ENCODE measurements at places on chromosomes 2 and 18. TPM values are rescaled to one million over a fixed set of nuclear protein-coding genes. Genes with fewer than 3 reads are reported as not detected.

Gene CCL20
- 8.6 TPM for total RNA-seq

Gene ZNF516
- 36.4 TPM for total RNA-seq

Gene GPAT2
- 3.5 TPM for total RNA-seq

Gene GALNT3
- total RNA-seq: 14.9 TPM

Gene RRM2
- total RNA-seq: 2.8 TPM

Gene COQ10B
- 35.1 TPM for total RNA-seq

Gene BIN1
- 44.1 TPM for total RNA-seq

- no peak overlapping the region for H3K27ac ChIP-seq
- no peaks in the 10 kb centered on the region for H3K4me1 ChIP-seq
- no peaks in the 10 kb centered on the region for H3K27me3 ChIP-seq
- no peaks in the 10 kb centered on the region for H3K36me3 ChIP-seq
- H3K4me3 ChIP-seq: no peak overlapping the region
These were observed 181.0 kb upstream of the CDH2 start for GRCh38 chr18:28357766-28358401.

- peaks cover 5% of the 10 kb centered on the region for H3K4me1 ChIP-seq
- no peak for DNase-seq
- no peaks in the 10 kb centered on the region for H3K27me3 ChIP-seq
- H3K36me3 ChIP-seq: no peaks in the 10 kb centered on the region
- H3K4me3 ChIP-seq: peak overlapping the region; percentile 35
These were observed 22.2 kb downstream of the ZSCAN30 start for GRCh38 chr18:35267809-35268208.

- DNase-seq: no peak
- no peak overlapping the region for H3K27ac ChIP-seq
- H3K4me1 ChIP-seq: peaks cover 25% of the 10 kb centered on the region
- H3K36me3 ChIP-seq: no peaks in the 10 kb centered on the region
- H3K27me3 ChIP-seq: peaks cover 20% of the 10 kb centered on the region
- no peak overlapping the region for H3K4me3 ChIP-seq
These were observed 1.7 kb upstream of the SERPINE2 start for GRCh38 chr2:224040753-224041152.

- peaks cover 3% of the 10 kb centered on the region for H3K36me3 ChIP-seq
- no peak overlapping the region for H3K27ac ChIP-seq
- DNase-seq: no peak
- no peaks in the 10 kb centered on the region for H3K27me3 ChIP-seq
These were observed 42.4 kb downstream of the SP3 start for GRCh38 chr2:173922760-173923159.

- no peak for DNase-seq
- no peak overlapping the region for H3K27ac ChIP-seq
- H3K36me3 ChIP-seq: peaks cover 14% of the 10 kb centered on the region
These were observed 25.0 kb downstream of the FN1 start for GRCh38 chr2:215410932-215411285.

GRCh38 chr2:199590321-199591203 is 132.8 kb upstream of the SATB2 start:
- no peak for DNase-seq
- no peak overlapping the region for H3K27ac ChIP-seq

- no peak overlapping the region for H3K4me3 ChIP-seq
These were observed 50.9 kb downstream of the HS1BP3 start for GRCh38 chr2:20599861-20600461.

DNA sequence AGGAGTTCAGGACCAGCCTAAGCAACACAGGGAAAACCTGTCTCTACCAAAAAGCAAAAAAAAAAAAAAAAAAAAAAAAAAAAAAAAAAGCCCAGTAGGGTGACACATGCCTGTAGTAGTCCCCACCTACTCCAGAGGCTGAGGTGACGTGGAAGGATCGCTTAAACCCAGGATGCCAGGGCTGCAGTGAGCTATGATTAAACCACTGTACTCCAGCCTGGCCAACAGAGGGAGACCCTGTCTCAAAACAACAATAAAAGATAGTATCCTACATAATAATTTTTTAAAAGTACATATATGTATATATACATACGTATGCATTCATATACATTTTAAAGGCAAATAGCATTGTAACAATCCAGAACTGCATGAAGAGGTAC is 51.7 kb downstream of the SOS1 start:
- H3K4me3 ChIP-seq: no peak overlapping the region
- H3K36me3 ChIP-seq: no peaks in the 10 kb centered on the region
- no peak for DNase-seq
- peaks cover 16% of the 10 kb centered on the region for H3K4me1 ChIP-seq
- H3K27ac ChIP-seq: no peak overlapping the region

- no peak for DNase-seq
- no peak overlapping the region for H3K4me3 ChIP-seq
- no peaks in the 10 kb centered on the region for H3K36me3 ChIP-seq
- H3K27ac ChIP-seq: no peak overlapping the region
These were observed 40.4 kb upstream of the CDC42EP3 start for GRCh38 chr2:37711831-37712230.

DNA sequence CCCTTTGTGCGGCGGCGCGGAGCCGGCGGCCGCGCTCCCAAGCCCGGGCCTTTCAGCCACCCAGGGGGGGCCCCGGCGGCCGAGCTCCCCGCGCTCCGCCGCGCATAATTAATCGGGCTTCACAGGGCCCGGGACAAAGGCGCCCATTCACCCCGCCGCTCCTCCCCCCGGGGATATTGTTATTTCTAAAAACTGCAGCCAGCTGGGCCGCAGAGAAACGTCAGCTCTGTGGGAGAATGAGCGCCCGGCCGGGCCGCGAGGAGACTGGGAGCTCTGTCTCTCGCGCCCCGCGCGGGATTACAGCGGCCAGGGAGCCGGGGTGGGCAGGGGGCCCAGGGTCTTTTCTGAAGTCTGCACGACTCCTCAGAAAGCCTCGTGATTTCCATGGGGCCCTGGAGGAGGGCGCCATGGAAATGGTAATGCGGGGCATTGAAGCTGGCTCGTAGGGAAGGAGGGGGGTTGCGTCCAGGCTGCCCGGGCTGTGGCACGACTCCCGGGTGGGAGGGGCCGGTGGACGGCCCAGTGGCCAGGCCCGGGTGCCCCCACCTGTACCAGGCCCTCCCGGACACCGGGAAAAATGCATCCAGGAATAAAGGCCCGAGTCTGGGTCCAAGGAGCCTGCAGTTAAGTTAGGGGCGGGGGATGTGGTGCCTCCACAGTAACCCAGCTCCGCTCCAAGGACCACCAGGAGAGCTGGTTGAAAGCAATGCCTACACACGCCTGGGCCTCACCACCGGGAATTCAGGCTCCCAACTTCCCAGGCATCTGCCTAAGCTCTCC is 125.3 kb downstream of the ZFP36L2 start:
- H3K4me1 ChIP-seq: peaks cover 32% of the 10 kb centered on the region
- H3K4me3 ChIP-seq: no peak overlapping the region
- peak; percentile 86 for DNase-seq
- no peaks in the 10 kb centered on the region for H3K36me3 ChIP-seq

- H3K4me3 ChIP-seq: no peak overlapping the region
- no peak overlapping the region for H3K27ac ChIP-seq
- no peak for DNase-seq
- H3K27me3 ChIP-seq: no peaks in the 10 kb centered on the region
- H3K36me3 ChIP-seq: no peaks in the 10 kb centered on the region
These were observed 119.6 kb downstream of the DDX1 start for GRCh38 chr2:15711126-15711860.

- H3K4me3 ChIP-seq: no peak overlapping the region
- H3K4me1 ChIP-seq: no peaks in the 10 kb centered on the region
- no peak for DNase-seq
- no peaks in the 10 kb centered on the region for H3K36me3 ChIP-seq
- no peaks in the 10 kb centered on the region for H3K27me3 ChIP-seq
- no peak overlapping the region for H3K27ac ChIP-seq
These were observed 235.3 kb downstream of the RDH14 start for GRCh38 chr2:18325118-18325517.

DNA sequence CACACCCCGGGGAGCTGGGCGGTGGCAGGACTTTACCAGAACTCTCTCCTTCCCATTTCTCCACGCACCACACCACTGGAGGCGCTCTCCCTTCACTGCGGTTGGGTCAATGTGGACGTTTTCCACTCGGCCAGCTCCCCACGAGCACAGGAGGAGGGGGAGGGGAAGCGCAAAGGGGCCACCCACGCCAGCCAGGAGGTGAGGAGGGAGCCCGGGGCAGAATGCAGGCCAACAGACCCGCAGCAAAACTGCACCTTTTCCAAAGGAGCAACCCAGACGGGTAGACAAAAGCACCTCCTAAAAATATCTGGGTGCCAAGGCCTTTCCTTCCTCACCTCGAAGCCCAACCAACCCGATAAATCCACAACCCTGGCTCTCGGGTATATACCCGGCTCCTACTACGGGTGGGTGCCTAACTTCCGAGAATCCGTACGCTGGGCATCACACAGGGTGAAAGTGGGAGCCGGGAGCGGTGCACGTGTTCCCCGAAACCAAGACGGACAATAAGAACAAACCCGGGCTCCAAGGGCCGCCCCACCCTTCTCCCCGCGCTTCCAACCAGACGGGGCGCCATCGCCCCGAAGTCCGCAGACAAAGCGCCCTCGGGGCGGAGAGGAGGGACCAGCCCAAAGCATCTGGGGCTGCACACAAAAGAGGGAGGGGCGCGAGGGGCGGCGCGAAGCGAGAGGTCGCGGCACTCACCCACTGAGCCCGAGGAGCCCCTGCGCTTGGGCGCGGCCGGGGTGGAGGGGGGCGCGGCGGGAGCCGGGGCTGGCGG is 1.0 kb downstream of the RTN4 start:
- peaks cover 44% of the 10 kb centered on the region for H3K4me1 ChIP-seq
- peak overlapping the region; percentile 82 for H3K4me3 ChIP-seq
- no peaks in the 10 kb centered on the region for H3K36me3 ChIP-seq
- H3K27ac ChIP-seq: peak overlapping the region; percentile 98
- DNase-seq: peak; percentile 92

GRCh38 chr18:75790111-75790510 is 362.6 kb upstream of the SMIM21 start:
- H3K4me3 ChIP-seq: no peak overlapping the region
- H3K27ac ChIP-seq: no peak overlapping the region
- no peaks in the 10 kb centered on the region for H3K27me3 ChIP-seq
- no peaks in the 10 kb centered on the region for H3K4me1 ChIP-seq

DNA sequence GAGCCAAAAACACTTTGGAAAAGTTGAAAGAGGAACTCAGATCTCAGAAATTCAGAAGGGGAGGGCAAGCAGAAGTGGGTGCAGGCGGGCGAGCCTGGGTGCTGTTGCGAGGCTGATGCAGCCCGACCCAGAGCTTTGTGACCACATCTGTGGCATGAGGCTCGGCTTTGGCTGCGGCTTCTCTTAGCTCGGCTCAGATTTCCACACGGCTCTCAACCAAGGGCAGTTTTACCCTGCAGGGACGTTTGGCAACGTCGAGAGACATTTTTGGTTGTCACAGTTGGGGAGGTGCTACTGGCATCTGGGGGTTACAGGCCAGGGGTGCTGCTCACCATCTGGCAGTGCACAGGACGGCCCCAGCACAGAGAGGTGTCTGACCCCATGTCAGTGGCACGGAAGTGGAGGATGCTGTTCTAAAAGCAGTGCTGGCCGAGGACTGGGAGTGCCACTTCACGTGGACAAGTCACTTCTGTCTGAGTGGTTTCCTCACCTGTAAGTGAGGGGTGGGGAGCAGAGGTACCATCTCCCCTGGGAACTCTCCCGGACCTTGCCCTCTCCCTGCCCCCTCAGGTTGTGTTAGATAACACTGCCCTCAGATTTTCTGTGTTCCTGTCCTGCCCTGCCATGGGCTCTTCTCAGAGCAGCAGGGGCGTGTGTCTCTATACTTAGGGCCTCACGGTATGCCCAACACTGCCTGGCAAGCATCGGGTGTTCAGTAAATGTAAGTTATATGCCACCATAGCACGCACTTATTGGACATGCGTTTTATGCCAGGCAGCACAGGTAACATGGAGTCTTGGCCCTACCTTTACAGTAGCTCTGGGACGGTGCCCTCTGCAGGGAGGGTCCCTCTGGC is 48.7 kb upstream of the FAHD2A start:
- H3K4me1 ChIP-seq: no peaks in the 10 kb centered on the region
- H3K36me3 ChIP-seq: no peaks in the 10 kb centered on the region
- peak; percentile 17 for DNase-seq
- no peaks in the 10 kb centered on the region for H3K27me3 ChIP-seq
- no peak overlapping the region for H3K27ac ChIP-seq

DNA sequence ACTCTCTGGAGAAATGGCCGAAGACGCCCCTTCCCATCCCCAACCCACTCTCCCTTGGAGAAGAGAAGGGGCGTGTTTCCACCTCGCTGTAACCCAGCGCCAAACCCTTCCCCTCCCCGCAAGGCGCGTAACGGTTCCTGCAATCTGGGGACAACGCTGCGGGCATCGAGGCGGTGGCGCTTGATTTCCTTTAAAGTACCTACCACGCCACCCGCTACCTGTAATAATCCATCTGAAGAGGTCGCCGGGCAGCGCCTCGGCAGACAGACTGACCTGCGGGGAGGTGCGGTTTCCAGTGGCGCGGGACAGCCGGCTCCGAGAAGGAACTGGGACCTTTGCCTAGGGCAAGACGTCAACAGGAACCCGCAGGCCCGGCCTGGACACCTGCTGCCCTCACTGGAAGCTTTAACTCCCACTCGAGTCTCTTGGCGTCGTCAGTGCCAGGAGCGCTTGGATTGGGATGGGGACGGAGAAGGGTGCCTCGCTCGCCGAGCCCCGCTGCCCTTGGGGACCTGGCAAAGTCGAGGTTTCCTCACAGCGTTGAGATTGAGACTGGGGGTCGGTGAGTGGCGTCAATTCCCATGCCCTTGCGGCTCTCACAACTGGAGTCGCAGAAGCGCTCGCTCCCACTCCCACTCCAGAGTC is at the start of gene CYP1B1:
Gene CYP1B1 (minus strand): TSS at position 645 of the 645 bp plus-strand sequence. CDS start 763 bp downstream, outside the sequence.
- DNase-seq: no peak
- peak within 1 kb of the TSS; percentile 65 for H3K4me3 ChIP-seq
- peaks cover 28% of the 10 kb centered on the region for H3K4me1 ChIP-seq
- no peaks in the 10 kb centered on the region for H3K36me3 ChIP-seq
- no peaks in the 10 kb centered on the region for H3K27me3 ChIP-seq

DNA sequence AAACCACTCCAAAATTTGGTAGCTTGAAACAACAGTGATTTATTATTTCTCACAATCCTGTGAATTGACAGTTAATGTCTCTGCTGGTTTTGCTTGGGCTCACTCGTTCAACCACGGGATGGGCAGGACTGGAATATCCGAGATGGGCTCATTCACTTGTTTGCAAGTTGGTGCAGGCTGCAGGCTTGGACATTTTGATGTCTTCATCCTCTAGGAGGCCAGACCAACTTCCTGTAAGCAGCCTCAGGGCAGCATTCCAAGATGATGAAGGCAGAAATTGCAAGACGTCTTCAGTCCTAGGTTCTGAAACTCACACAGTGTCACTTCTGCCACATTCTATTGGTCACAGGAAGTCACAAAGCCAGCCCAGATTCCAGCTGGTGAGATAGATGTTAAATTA is 47.1 kb downstream of the GPR39 start:
- H3K4me1 ChIP-seq: no peaks in the 10 kb centered on the region
- no peaks in the 10 kb centered on the region for H3K27me3 ChIP-seq
- H3K27ac ChIP-seq: no peak overlapping the region
- H3K36me3 ChIP-seq: no peaks in the 10 kb centered on the region
- no peak overlapping the region for H3K4me3 ChIP-seq

- no peaks in the 10 kb centered on the region for H3K36me3 ChIP-seq
- DNase-seq: no peak
- H3K27me3 ChIP-seq: no peaks in the 10 kb centered on the region
- no peaks in the 10 kb centered on the region for H3K4me1 ChIP-seq
- H3K27ac ChIP-seq: no peak overlapping the region
These were observed 27.0 kb upstream of the HNRNPLL start for GRCh38 chr2:38629684-38630083.
